Tibial artery (tissue), 4 donors: ENCODE measurements at places on chromosomes 5 and 9.

DNA sequence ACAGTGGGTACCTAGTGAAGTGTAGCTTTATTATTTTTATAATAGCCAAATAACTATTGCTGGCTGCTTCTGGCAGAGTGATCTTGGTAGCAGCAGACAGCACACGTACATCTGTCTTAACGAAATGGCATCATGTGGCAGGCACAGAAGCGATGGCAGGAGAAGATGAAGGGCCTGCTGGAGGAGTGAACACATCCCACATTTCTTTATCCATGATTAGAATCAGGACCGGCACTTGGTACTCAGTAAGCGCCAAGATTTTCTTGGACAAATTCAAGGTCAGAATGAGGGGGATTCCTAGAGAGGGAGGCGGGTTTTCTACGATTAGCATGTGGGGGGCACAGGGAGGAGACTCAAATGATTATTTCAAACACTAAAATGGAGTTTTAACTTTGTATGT lies 23.0 kb upstream of the ZNF366 start:
- H3K4me1 ChIP-seq = no peaks in the 10 kb centered on the region
- no peak overlapping the region for H3K27ac ChIP-seq
- H3K36me3 ChIP-seq = no peaks in the 10 kb centered on the region
- no peaks in the 10 kb centered on the region for H3K27me3 ChIP-seq
- no peak for DNase-seq
- H3K4me3 ChIP-seq = no peak overlapping the region

DNA sequence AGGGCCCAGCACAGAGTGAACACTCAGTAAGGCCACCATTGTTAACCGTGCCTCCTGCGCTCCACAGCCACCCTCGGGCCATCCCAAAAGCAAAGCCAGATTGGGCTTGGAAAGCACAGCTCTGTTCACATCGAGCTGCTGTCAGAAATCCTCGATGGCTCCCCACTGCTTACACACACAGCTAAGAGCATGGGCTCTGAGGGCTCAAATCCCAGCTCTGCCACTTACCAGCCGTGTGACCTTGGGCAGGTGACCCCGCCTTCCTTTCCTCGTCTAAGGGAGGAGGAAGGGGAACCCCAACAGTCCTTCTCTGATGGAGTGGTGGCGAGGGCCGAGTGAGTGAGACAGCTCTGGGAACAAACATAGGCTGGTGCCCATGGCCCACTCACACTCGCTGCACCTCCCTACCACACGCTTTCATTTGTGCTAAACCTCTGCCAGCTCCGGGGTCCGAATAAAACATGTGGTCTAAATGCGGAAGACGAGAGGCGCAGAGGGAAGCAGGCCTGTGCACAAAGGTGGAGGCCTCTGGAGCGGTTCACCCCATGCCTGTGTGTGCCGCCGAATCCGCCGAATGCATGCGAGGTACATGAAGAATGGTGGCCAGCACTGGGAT lies 139.3 kb downstream of the PAX5 start:
- DNase-seq = no peak
- H3K27me3 ChIP-seq = no peaks in the 10 kb centered on the region
- no peaks in the 10 kb centered on the region for H3K4me1 ChIP-seq
- no peak overlapping the region for H3K27ac ChIP-seq

DNA sequence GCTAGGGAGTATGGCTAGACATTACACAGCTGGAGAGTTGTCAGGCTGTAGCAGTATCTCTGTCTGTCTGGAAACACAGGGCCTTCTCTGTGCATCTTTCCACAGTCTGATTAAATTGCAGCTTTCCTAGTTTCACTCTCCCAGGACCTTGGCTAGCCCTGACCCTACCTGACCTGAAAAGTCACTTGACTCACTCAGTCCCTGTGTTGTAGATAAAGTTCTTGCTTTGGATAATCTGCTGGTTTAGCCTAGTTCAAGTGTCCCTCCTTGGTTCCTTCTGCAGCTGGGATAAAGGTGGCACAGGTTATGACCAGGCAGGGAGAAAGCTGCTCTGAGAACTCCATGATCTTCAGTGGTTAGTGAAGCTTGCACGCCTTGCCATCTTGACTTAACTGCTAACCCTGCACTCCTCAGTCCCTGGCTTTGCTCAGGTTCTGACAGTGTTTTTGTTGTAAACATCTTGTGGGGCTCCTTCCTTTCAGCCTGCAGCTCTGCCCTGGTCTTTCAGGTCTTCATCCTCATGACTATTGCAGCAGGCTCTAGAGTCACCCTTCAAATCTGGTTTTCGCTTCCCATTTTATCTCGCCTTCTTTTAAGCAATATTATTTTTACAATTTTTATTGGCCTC lies 101.0 kb downstream of the PIP5K1B start:
- H3K27me3 ChIP-seq = no peaks in the 10 kb centered on the region
- no peaks in the 10 kb centered on the region for H3K36me3 ChIP-seq
- H3K4me3 ChIP-seq = no peak overlapping the region
- H3K4me1 ChIP-seq = no peaks in the 10 kb centered on the region

- no peaks in the 10 kb centered on the region for H3K27me3 ChIP-seq
- no peak overlapping the region for H3K27ac ChIP-seq
- H3K36me3 ChIP-seq = no peaks in the 10 kb centered on the region
- DNase-seq = no peak
- no peaks in the 10 kb centered on the region for H3K4me1 ChIP-seq
These were observed 5.3 kb upstream of the BICD2 start for GRCh38 chr9:92769990-92770359.

DNA sequence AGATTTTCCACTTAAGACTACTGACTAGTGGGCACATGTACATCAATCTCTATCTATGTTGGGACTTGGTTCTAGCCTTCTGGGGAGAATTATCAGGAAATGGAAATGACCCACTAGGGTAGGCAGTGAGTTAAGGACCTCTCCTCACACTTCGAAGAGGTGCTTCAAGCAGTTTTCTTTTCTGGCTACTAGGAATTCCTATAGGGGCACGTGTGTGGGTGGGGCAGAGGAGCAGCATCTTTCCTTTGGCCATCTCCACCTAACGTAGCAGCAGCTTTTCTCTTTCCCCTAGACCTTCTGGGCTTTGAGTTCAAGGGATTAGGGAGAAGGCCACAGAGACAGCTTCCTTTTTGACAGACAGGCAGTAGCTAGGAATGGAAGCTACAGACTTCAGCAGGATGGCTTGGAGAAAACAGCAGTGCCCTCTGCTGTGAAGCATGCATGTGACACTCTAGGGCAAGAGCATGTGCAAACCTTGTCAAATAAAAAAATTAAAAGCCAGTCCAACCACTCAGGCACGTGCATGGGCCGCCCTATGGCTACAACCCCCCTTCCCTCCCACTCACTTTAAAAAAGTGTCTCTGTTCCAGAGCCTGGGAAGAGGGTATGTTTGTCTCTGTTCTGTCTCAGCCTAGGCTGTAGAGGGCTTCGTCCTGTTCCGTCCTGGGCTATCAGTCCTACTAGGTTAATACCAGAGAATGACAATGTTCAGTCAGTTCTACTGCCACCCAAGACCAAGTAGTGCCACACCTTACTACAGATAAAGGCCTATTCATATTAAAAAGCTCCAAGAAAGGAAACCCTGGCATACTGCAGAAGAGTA lies 8.7 kb upstream of the GFRA3 start:
- no peaks in the 10 kb centered on the region for H3K36me3 ChIP-seq
- peak; percentile 20 for DNase-seq
- H3K27me3 ChIP-seq = no peaks in the 10 kb centered on the region
- no peaks in the 10 kb centered on the region for H3K4me1 ChIP-seq

- H3K27ac ChIP-seq = peak overlapping the region; percentile 96
- peaks cover 9% of the 10 kb centered on the region for H3K4me1 ChIP-seq
- H3K4me3 ChIP-seq = peak overlapping the region; percentile 93
- H3K36me3 ChIP-seq = no peaks in the 10 kb centered on the region
- peak; percentile 35 for DNase-seq
These were observed 14.9 kb downstream of the TRIM7 start for GRCh38 chr5:181189962-181190710.

DNA sequence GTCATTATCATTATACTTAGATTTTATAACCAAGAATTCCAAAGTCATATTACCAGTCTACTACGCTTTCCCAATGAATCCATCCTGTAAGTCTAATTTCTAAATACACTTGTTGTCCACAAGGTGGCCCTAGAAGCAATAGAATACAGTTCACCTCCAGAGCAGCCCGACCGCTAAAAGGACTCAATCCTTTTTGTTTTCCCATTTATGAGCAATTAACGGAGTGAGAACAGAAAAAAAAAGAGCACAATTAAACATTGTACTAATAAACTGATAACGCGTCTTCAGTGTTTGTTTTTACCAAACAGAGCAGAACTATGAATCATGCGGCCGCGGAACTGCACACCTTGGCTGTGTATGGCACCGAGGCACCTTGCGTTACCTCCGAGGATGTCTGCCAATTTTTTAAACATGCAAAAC lies 160.7 kb upstream of the DAPK1 start:
- no peaks in the 10 kb centered on the region for H3K4me1 ChIP-seq
- H3K27me3 ChIP-seq = no peaks in the 10 kb centered on the region
- no peaks in the 10 kb centered on the region for H3K36me3 ChIP-seq
- no peak overlapping the region for H3K27ac ChIP-seq
- peak overlapping the region; percentile 33 for H3K4me3 ChIP-seq

DNA sequence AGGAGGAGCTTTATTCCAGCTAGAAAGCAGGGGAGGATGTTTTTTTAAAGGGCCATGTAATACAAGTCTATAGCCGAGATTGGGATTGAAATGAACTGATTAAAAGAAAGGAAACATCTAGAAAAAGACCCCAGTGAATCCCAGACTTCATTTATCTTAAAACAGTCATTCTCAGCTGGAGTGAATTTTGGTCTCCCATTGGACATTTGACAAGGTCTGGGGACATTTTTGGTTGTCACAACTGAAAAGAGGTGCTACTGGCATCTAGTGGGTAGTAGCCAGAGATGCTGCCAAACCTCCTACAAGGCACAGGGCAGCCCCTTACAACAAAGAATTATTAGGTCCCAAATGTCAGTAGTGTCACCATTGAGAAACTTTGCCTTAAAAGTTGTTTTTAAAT lies 16.3 kb upstream of the SPINK4 start:
- H3K4me1 ChIP-seq = no peaks in the 10 kb centered on the region
- H3K36me3 ChIP-seq = no peaks in the 10 kb centered on the region
- H3K27me3 ChIP-seq = no peaks in the 10 kb centered on the region
- H3K4me3 ChIP-seq = no peak overlapping the region
- DNase-seq = no peak

DNA sequence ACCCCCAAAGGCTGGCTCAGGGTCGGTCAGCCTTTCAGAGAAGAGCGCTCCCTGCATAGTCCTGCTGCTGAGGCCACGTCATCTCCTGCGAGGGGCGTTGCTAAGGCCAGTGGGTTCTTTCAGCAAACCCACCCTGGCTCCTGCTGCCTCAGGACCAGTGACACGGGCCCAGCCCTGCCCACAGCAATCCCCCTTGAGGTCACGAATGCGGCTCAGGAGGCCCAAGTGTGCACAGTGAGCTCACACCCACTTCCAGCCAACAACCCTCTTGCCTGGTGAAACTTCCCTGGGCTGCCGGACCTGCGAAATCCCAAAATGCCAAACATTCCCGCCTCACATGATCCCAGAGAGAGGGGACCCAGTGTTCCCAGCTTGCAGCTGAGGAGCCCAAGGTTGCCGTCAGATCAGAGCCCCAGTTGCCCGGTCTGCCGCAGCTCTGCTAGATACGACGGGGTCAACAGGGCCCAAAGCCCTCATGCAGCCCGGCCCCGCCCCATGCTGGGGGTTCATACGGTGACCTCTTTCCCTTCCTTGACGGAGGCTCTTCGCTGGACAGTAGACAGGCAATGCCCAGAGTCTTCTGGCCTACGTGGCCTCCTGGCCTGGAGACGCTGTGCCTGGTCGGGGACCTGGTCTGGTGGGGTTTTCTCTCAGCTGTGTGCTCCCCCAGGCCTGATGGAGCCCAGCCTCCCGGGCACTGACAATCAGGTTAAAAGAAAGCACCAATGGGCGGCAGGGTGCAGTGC lies 116.4 kb upstream of the COL5A1 start:
- no peak for DNase-seq
- H3K27ac ChIP-seq = no peak overlapping the region
- H3K4me1 ChIP-seq = no peaks in the 10 kb centered on the region
- no peak overlapping the region for H3K4me3 ChIP-seq

DNA sequence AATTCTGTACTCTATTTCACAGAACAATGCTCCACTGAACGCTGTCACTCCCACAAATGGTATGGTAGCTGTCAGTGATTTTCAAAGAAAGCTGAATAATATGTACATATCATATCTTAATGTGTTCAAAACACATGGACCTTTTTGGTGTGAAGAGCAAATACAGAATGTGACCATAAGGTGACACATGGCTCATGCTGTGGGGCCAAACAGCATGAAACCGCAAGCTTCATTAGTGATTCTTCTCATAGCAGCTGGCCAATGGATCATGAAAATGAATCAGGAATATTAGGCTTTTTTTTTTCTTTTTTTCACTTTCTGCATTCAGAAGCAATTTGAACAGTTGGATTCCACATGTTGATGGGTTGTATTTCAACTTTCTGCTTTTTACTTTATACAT lies 54.9 kb upstream of the CDH9 start:
- no peak overlapping the region for H3K27ac ChIP-seq
- no peaks in the 10 kb centered on the region for H3K27me3 ChIP-seq
- H3K36me3 ChIP-seq = no peaks in the 10 kb centered on the region
- H3K4me3 ChIP-seq = no peak overlapping the region

DNA sequence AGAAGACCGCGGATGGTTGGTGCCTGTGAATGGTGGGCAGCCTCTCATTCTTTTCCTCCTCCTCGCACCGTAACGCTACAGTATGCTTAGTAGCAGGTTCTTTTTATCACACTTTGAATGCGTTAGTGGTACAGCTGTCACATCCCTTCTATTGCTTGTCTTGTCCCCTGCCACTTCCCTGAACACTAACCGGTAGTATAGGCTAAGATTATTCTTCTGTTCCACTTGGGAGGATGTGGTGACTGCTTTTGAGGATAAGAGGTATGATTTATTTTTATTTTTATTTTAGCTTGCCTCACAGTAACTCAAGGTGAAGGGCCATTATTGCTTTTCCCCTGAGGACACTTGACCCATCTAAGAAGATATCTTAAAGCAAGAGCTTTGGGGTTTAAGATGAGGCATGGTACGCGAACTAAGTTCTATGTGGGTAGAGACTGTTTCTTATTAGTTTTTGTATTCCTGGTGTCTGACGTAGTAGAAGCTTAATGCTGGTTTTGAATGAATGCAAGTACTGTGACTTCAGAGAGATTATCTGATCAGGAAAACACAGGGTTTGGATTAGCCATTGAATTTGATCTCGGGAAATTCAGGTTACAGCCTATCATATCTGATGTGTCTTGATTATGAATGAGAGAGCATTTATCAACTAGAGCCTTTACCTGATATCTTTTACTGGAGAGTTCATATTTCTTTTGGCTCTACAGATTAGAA lies 951 bp downstream of the UNC13B start:
- H3K27ac ChIP-seq = peak overlapping the region; percentile 95
- H3K27me3 ChIP-seq = no peaks in the 10 kb centered on the region
- H3K4me3 ChIP-seq = peak overlapping the region; percentile 78
- H3K4me1 ChIP-seq = no peaks in the 10 kb centered on the region
- DNase-seq = no peak
